ENCODE measurements at places on chromosomes 16 and 17. TPM values are rescaled to one million over a fixed set of nuclear protein-coding genes. Genes with fewer than 3 reads are reported as not detected.

Gene FOXC2
- total RNA-seq = 2.3 TPM

Gene GGT6
- total RNA-seq = not detected

Gene MNT
- 3.2 TPM for total RNA-seq

Gene CPHXL2
- total RNA-seq = not detected

Gene EVPL
- not detected for total RNA-seq

Gene ABCA8
- 45.5 TPM for total RNA-seq

Gene RAI1
- total RNA-seq = 6.9 TPM

GRCh38 chr17:16470265-16470664 is 21.7 kb downstream of the LRRC75A start:
- no peak for DNase-seq

- no peak for DNase-seq
Observed at GRCh38 chr17:28227316-28228108, 91.5 kb upstream of the TMEM97 start.

DNA sequence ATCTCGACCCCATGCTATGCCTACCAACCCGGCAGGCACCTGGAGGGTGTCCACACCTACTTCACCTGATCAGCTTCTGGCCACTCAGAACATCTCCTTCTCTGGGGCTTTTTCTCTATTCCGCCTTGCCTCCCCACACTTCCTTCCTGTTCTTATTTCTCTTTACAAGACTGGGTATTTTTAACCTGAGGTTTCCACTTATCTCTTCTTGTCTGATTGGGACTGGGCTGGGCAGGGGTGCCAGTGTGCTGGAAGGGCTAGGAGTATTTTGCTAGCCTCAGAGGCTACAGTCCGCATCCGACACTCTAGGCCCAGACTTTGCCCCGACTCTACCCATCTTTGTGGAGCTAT is 26.2 kb upstream of the ZNF652 start:
- DNase-seq = no peak

DNA sequence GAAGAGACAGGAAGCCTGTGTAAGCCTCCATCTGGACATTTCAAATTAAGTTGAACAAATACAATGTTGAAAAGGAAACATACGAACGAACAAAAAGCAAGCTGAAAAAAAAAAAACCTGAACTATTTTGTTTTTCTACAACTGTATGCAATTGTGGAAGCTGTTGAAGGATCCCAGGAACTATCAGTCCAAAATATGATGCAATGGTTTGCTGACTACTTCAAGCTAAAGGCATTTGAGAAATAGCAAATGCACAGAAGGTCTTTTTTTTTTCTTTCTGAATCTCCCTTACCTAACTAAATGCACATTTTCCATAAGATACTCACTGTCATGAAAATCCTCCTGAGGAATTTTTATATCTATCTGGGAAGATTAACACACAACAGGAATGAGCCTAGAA is 40.2 kb downstream of the MAF start:
- DNase-seq = no peak

GRCh38 chr17:39231591-39232551 is 6.1 kb upstream of the STAC2 start:
- DNase-seq = no peak

DNA sequence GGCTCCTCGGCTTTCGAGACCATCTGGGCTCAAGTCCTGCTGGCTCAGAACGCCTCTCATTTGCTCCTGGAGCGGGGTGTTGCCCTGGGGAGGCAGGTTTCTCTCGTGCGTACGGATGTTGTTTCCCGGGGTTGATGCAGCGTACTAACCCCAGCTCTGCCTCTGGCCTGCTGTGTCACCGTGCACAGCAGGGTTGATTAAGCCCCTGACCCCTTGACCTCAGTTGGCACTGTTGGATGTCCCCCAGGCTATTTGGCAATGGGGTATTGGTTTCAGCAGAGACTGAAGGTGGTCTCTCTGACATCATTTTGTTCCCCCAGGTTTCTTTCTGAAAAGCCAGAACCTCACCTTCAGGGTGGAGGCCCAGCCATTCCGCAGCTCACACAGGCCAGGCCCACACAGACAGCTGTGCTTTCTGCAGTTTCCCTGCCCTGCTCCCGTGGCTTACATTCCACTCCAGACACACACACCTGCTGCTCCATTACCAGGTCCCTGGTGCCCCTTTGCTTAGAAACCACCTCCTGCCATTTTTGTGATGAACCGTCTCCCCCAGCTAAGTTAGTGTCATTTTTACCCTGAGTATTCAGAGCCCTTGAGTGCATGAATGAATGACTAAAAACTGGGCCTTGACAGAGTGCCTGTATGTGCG is 233.5 kb downstream of the CCDC182 start:
- DNase-seq = no peak

Data from pulmonary artery endothelial cell (primary cell).